ENCODE measurements at places on chromosomes 16 and 17.

DNA sequence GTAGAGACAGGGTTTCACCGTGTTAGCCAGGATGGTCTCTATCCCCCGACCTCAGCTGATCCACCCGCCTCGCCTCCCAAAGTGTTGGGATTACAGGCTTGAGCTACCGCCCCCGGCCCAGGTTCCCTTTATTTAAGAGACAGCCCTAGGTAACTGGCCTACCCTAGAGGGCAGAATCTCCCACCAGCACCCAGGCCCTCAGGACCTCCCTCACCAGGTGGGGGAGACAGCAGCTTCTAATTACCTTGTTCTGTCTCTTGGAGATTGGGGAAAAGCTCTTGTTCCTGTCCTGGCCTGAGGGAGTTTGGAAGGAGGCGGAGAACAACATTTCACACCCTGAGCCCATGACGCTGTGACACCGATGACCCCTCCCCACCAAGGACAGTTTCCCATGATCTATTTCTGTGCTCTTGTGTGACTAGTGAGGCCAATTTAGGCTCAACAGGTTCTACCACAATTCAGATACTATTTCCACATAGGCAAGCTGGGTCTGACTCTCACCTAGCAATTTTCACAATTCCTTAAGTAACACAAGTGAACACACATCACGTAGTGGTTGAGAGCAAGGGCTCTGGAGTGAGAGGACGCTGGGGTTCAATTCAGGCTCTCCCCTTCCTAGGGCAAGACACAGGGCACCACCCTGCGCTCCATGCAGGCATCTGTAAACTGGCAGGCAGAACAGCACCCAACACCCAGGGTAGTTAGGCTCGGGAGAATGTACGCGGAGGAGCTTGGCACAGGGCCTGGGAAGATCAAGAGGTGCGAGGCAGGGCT lies 20.4 kb downstream of the HDAC5 start:
- no peak for DNase-seq

DNA sequence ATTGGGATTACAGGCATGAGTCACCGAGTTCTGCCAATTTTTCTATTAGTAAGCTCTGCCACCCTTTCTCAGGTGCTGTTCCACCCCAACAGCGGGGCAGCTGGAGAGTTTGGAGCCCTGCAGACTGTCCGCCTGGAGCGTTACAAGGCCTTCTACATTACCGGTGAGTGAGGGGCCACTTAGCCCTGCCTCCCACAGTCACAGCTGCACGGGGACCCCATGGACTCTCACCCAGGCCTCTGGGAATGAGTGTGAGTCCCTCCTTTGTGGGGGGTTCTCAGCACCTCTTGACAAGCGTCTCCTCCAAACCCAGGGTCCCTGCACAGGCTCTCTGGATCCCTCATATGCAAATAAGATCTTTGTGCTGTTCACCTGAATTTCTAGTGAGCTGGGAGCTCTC lies 56.0 kb downstream of the WIPI1 start:
- no peak for DNase-seq

- no peak for DNase-seq
These were observed 206.0 kb downstream of the SEC14L1 start for GRCh38 chr17:77346765-77347164.

DNA sequence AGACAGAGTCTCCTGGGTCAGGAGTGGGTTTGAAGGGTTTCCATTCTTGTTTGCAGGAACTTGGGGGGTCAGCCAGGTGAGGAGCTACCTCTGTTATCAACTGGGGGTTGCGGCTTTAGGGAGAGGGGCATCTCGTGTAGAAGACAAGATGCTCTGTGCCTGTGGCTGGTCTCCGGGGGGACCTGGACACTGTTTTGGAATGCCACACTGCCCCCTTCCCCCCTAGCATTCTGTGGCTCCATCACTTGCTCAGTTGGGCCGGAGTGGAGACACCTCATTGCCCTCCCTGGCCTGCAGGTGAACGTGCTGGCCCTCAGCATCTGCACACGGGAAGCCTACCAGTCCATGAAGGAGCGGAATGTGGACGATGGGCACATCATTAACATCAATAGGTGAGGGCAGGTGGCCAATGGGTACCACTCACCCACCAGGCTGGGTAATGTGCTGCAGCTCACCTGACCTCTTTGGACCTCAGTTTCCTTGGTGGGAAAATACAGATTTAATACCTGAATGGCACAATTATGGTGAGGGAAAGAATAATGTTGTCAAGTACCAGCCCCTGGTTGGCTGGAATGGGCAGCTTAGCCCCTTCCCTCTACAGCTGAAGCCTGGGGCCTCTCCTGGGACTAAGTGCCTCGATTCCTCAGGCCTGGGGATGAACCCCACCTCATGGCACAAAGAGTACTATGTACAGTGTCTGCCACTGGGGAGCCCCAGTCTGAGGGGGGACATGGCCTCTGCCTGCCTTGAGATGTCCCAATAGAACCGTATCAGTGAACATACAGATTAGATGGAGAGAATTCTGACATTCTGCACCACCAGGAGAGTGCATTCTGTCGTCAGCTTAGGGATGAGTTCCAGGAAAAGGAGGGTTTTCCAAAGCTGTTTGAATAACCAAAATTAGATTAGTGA lies 3.3 kb upstream of the MRM1 start:
- no peak for DNase-seq

DNA sequence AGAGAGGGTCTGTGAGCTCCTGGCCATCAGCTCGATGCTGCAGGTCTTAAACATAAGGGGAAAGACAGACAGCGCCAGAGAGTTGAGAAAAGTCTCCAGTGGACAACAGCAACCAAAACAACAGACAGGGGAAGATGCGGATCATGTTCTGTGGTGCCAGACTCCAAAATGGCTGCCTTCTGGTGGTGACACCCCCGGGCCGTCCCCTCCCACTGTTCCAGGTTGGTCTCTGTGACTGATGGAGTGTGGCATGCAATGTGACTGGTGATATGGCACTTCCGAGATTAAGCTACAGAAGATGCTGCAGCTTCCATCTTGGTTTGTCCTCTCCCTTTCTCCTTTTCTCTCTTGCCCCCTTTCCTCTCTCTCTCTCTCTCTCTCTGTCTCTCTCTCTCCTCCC lies 40.4 kb upstream of the RBFOX3 start:
- no peak for DNase-seq

DNA sequence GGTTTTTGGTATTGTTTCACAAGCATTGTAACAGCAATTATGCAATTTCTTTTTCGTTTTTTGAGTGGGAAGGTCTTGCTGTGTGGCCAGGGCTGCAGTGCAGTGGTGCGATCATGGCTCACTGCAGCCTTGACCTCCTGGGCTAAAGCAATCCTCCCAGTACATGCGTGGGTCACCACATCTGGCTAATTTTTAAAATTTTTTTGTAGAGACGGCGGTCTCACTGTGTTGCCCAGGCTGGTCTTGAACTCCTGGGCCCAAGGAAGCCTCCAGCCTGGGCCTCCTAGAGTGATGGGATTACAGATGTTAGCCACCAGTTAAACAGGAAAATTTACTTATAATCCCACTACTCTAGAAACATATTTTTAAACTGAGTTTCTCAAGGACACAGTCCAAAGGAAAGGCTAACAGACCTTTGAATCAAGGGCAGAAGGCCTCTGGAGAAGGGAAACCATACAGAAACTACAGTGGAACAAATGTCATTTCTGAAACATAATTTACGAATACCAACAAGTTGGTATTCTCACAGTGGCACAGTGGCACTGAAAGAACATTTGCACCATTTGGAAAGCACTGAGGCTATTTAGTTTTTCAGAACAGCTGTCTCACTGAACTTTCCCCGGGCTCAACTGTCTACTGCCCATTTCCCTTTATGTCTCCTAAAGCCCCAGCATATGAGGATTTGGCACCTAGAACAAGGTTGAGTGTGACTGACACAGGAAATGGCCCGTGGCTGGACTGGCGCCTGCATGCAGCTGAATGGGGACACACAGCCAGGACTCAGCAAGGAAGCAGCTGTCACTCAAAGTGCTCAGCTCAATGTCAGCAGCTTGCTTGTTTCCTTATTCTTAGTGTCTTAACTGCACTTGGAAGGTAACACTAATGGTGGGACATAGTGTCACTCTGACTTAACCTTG lies 2.8 kb upstream of the PRKAR1A start:
- no peak for DNase-seq

- DNase-seq: no peak
These were observed 3.5 kb upstream of the LYRM9 start for GRCh38 chr17:27896701-27897100.

Data from CD4-positive, CD25-positive, alpha-beta regulatory T cell (primary cell).